ENCODE measurements at places on chromosomes 12 and 14.

- DNase-seq = peak; percentile 28
Measured at GRCh38 chr12:642633-643474, 20.4 kb downstream of the NINJ2 start.

- DNase-seq = no peak
Measured at GRCh38 chr12:89346741-89347324, 5.5 kb downstream of the DUSP6 start.

- DNase-seq = no peak
Measured at GRCh38 chr12:103391103-103391502, 104.7 kb downstream of the C12orf42 start.

DNA sequence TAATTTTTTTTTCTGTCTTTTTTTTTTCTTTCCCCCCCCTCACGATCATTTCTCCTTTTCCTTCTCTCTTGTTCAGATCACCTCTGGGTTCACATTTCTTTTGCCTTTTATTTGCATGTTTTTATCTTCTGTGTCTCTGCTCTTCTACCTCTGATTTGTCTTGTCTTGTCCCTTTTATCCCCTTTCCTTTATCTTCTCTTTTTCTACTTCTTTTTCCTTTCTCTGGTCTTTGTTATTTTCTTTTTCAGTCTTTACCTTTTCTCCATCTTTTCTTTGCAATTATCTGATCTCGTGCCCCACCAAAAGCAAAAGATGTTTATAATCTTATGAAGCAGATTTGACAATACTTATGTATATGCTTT lies 77.8 kb upstream of the RAP1B start:
- no peak for DNase-seq

- no peak for DNase-seq
Measured at GRCh38 chr12:93413064-93413463, 28.7 kb downstream of the UBE2N start.

- DNase-seq = no peak
Measured at GRCh38 chr14:53880761-53881160, 75.9 kb downstream of the BMP4 start.

DNA sequence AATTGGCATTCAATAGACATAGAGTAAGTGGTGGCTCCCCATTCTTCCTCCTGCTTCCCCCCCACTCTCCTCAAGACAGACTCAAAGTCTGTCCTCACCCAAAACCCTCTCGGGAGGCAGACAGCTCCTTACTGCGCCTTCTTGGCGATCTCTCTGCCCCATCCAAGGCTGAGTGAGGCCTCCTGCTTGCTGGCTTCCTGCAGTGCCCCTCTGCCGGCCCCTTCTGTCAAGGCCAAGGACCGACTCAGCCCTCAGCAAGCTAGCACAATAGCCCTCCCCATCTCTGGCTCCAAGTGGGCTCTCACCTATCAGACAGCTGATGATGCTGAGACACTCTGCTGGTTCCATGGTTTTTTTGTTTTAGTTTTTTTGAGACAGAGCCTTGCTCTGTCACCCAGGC lies 62.5 kb upstream of the DLK1 start:
- DNase-seq = no peak

GRCh38 chr14:73180385-73180805 lies 44.1 kb downstream of the PSEN1 start:
- DNase-seq = no peak

GRCh38 chr12:18676996-18677588 lies 60.7 kb downstream of the PLCZ1 start:
- DNase-seq = no peak

DNA sequence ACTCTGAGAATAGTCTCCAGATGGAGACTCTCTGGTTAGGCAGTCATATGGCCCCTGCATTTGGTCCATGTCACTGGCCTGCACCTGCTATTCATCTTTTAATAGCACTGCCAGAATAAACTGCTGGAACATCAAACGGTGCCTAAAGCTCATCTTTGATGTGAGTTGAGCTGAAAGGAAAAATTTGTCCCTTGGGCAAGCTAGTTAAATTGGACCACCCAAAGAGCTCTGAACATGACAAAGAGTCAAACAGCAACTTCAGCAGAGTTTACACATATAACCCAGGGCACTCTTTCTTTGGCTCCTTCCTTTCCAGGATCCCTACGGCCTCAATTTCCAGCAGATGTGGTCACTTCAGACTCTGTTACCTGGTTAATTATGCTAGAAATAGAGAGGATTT lies 269.9 kb downstream of the RPL10L start:
- DNase-seq = no peak

GRCh38 chr14:63174760-63175191 lies 29.5 kb upstream of the RHOJ start:
- DNase-seq = no peak

GRCh38 chr12:22530-23201 lies 43.9 kb upstream of the IQSEC3 start:
- no peak for DNase-seq

DNA sequence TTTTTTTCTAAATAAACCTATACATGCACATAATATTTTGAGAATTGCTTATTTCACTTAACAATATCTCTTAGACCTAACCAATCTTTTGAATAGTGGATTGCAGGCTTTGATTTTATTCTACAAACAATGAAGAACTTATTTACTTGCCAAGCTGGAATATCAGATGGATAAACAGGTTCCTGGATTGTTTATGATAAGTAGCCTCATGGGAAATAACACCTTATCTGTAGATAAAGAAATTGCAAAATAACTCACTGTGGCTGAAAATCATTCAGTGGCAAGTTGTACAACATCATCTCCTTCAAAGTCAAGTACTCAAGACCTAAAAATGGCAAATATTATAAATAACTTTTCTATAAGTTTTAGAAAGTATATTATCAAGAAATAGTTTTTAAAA lies 335.4 kb upstream of the ATP2B1 start:
- no peak for DNase-seq

DNA sequence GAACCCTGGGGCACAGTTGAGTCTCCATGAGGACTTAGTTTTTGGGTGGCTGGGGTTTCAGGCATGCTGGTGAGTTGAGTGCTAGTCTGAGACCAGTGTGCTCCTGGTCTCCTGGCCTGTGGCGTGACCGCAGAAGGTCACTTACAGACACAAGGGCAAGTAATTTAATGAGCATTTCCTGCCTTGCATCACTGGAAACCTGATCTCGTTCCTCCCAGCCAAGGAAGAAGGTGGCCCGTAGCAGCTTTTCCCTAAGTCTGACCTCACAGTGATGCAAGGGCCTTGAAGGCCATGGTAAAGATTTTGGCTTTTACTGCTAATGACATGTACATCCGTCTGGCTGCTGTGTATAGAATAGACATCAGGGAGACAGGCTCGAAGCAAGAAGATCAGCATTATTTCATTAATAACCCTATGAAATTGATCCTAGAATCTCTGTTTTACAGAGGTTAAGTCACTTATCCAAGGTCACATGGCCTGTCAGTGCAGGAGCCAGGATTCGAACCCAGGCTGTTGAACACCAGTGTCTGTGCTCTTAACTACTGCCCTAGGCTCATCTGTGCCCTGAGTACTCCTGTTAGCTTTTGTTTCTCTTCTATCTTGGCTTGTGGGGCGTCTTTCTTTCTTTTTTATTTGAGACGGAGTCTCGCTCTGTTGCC lies 4.6 kb downstream of the TMEM120B start:
- DNase-seq = no peak

DNA sequence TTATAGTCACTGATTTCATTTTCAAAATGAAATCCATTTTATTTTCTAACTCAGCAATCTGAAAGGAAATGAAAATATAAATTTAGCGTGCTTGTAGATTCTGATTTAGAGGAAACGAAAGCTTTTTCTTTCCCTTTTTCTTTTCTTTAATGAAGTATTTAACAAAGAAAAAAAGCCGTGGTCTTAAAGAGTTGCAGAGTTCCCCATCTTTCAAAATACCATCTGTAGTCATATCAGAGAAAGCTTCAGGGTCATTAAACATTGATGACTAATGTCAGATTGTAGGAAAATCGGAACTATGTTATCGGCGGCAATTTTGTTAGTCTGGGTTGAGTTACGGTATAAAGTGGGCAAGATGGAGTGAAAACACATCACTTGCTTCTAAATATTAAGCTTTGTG lies 32.3 kb downstream of the DRAM1 start:
- DNase-seq = no peak

DNA sequence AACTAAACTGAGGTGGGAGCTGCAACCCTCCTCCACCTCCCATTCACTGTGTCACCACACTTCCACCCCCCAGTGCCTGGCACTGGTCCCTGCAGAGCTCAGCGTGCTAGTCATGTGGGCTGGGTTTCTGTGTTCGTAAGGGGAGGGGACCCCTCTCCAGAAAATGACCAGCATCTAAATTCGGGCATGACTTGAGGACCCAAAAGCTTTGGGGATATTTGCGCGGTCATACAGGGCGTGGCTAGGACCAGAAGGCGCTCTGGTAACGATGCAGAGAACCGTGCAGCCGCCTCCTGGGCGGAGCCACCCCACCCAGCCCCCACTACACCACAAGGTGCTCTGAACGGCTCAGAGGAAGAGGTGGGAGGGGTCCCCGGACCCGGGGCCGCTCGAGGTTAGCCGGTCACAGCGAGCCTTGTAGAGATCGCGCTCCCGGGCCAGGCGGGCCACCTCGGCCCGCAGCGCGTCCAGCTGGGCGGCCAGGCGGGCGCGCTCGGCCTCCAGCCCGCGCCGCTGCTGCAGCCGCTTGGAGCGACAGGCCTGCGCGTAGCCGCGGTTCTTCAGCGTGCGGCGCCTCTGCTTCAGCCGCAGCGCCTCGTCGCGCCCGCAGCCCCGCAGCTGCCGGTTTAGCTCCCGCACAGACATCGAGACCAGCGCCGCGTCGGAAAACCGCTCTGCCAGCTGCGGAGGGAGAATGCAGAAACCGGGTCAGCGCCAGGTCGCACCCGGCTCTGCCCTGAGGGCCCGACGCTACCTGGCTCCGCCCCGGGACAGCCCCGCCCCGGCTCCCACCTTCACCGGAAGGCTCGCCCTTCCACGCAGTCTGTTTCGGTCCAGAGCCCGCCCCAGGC lies 9.8 kb downstream of the CPNE6 start:
- DNase-seq = no peak

DNA sequence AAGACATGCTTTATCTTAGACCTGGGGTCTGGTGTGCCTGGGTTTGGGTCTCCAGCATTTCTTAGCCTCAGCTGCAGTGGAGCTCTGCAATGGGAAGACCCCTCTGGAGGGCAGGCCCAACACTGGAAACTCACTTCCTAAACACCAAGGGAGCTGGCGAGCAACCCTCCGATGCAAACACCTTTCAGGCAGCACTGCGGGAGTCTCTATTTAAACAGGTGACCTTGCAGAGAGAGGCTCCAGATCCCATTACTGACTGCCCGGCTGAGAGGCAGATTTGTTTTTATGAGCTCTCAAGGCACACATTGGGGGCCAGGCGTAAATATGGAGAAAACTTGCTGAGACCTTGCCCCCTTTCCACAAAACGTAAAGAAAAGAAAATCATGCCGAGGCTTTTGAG lies 195.5 kb downstream of the PAX9 start:
- no peak for DNase-seq

DNA sequence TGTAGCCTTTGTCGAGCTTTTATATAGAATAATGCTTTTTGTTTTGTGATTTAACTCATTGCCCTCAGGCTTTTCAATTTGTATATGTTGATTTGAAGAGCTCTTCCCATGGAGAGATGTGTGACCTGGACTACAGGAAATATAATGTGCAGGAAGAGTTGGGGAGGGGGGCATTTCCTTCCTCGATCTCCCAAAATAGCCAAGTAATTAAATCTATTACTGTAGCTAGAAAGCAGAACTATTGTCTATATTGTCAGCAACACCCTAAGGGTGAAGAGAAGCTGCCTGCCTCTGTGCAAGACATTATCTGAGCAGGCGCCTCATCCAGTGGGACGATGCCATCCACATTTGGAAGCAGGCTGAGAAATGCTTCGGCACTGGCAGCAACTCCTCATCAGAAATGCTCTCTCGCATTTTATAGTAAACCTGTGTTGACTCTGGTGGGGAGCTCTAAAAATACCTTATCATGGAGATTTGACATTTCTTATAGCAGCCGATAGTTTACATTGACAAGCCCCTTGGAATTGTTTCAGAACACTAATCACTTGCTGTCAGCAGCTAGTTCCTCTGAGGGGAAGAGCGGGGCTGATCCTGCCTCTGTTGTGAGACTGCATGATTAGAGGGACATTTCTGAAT lies 392.5 kb upstream of the RGS6 start:
- no peak for DNase-seq

DNA sequence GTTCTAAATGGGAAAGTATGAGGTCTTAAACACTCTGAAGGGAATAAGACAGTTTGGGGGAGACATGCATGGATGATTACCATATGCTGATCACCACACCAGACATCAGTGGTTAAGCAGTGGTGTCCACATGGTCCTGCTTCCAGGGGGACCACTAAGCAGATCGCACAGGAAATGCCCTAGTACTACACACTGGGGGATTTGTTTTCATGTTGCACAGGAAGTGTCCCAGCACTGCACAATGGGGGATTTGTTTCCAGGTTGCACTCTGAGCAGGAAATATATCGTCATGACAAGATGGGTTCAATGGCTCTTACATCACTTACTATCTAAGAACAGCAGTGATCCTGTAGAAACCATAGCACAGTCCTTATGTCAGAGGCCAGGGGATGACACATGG lies 245.5 kb downstream of the BCL11B start:
- DNase-seq = no peak

GRCh38 chr14:70201994-70202393 lies 13.2 kb upstream of the SLC8A3 start:
- DNase-seq = no peak

GRCh38 chr14:22839159-22839779 lies 2.9 kb downstream of the MMP14 start:
- no peak for DNase-seq
